Ascending aorta (tissue), 2 donors: ENCODE measurements at places on chromosomes 6 and 20. TPM values are rescaled to one million over a fixed set of nuclear protein-coding genes. Genes with fewer than 3 reads are reported as not detected.

DNA sequence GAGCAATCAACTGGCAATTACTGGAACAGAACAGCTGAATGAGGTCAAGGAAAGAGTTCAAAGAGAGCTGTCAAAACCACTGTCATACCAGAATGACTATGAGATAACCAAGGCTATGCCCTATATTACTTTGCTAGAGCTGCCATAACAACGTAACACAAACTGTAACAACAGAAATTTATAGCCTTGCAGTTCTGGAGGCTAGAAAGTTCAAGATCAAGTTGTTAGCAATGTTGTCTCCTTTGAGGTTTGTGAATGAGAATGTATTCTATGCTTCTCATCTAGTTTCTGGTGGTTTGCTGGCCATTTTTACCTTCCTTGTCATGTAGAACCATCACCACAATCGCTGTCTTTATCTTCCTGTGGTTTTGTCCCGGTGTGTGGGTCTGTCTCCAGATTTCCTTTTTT, 1323.0 kb upstream of the GJE1 start:
- no peak for DNase-seq

The KHDC1L gene
- total RNA-seq, result not detected

DNA sequence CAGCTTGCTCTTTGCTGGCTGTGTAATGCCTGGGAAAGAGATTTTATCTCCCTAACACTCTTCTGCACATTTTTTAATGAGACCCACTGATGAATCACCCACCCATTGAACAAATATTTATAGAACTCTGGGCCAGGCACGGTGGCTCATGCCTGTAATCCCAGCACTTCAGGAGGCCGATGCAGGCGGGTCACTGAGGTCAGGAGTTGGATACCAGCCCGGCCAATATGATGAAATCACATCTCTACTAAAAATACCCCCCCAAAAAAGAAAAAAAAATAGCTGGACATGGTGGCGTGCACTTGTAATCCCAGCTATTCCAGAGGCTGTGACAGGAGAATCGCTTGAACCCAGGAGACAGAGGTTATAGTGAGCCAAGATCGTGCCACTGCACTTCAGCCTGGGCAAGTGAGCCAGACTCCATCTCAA, 82.1 kb upstream of the SIRPA start:
- DNase-seq, result peak; percentile 59

The SLC22A7 gene
- total RNA-seq, result 1.8 TPM

GRCh38 chr6:109260126-109260525, 122.1 kb downstream of the CD164 start:
- no peak for DNase-seq

The RAMACL gene
- not detected for total RNA-seq

DNA sequence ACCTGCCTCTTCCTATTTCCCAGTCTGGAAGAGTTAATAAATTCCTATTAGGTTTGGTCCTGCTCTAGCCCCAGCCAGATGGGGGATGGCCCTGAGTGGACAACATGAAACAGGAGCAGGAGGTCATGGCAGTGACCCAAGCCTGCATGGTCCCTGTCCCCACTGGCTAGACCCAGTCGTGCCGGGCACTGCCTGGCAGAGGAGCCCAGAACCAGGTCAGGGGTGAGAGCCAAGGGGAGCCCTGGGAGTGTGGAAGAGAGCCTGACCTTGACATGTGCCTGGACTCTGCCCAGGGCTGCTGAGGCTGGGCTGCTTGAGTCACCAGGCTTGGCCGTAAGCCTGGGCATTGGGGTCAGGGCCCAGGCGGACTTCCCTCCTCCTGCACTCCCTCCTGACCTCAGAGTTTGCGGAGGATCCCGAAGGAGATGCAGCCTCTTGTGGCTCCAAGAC, 3.6 kb downstream of the AVP start:
- DNase-seq, result no peak

GRCh38 chr6:120005292-120005976, 655.9 kb upstream of the MAN1A1 start:
- DNase-seq, result no peak
